ENCODE measurements at places on chromosomes 3 and 15.

DNA sequence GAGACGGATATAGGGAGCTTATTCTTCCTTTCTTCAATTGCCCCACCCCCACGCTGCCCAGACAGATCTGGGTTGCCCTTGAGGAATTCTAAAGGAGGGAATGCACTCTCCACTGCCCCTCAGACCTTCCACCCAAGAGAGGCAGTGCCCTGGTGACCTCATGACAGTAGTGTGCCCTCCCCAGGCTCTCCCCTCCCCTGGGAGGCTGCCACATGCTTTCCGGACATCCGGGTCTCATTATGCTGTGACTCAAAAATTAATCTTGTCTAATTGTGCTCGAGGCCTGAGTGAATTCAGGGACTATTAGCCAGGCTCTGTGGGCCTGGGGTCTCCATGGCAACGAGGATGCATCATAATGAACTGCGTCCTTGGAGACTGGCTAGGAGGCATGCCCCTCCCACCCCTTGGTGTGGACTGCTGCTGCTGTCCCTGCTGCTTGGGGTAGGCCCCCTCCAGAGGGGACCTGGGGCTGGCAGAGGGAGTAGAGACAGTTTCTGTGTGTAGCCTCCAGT is 20.8 kb downstream of the CORO2B start:
- no peak for DNase-seq

- DNase-seq: no peak
Measured at GRCh38 chr3:161333696-161334095, 37.6 kb downstream of the SPTSSB start.

DNA sequence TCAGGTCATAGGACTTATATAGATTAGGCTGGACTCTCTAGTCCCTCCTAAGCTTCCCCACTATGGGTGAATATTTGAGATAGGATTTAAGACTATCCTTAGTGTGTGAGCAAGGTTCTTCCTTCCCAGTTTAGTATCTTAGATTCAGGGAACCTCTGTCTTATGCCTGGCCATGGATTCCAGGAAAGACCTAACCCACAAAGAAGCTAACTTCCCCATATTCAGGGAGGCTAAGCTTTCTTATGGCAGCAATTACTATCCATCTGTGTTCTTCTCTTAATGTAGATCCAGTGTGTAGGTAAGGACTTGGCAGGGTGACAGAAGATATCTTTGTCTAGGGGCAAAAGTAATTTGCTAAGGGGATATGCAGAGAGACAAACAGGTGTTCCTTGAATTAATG is 25.5 kb upstream of the PIK3R4 start:
- no peak for DNase-seq

DNA sequence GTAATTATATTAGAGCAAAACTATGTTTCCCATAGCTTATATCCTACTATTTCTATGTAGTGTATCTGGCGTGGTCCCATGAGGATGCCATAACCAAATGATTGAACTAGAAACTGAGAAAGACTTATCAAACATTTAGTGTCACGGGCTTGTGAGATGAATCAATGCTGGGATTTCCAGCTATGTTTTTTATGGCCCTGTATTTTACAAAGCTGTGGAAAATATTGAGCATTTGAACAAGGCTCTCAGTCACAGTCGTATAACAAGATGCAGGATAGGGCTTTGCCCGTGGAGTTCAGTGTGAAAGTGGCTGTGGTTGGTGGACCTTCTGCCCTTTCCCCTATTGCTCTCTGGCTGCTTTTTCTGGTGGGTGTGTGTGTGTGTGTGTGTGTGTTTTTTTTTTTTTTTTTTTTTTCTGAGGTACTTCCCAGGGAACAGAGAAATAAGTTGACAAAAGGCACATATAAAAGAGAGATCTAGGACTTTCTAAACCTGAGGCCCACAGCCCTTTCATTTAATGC is 60.7 kb downstream of the CACNA1D start:
- no peak for DNase-seq

- no peak for DNase-seq
Measured at GRCh38 chr3:182485301-182485700, 308.0 kb upstream of the ATP11B start.
